HT1080 (cell line): ENCODE measurements at places on chromosomes 4 and X. TPM values are rescaled to one million over a fixed set of nuclear protein-coding genes. Genes with fewer than 3 reads are reported as not detected.

The GNRHR gene
- not detected in 2 replicates for total RNA-seq

The AREG gene
- total RNA-seq, result 1.4 and 1.9 TPM in 2 replicates

GRCh38 chr4:8152090-8152864, 6.3 kb downstream of the ABLIM2 start:
- DNase-seq, result no peak

- no peak for DNase-seq
Measured at GRCh38 chrX:75483933-75484332, 38.9 kb downstream of the ZDHHC15 start.

DNA sequence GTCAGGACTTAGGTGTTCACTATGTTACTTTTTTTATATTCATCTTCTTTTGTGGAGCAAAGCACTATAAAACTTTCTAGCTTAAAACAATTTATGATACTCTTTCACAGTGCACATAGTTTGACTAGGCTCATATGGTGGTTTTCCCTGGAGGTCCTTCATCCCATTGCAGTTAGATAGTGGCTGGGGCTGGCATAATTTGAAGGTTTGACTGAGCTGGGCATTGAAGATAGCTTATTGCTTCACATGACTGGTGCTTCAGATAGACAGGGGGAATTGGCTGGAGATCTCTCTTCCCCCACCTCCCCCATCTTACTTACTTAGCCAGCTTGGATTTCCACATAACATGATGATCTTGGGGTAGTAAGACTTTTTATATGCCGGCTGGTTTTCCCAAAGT, 7.0 kb upstream of the GABRA4 start:
- DNase-seq, result no peak
